Skeletal muscle cell (primary cell): ENCODE measurements at places on chromosomes 4 and X.

DNA sequence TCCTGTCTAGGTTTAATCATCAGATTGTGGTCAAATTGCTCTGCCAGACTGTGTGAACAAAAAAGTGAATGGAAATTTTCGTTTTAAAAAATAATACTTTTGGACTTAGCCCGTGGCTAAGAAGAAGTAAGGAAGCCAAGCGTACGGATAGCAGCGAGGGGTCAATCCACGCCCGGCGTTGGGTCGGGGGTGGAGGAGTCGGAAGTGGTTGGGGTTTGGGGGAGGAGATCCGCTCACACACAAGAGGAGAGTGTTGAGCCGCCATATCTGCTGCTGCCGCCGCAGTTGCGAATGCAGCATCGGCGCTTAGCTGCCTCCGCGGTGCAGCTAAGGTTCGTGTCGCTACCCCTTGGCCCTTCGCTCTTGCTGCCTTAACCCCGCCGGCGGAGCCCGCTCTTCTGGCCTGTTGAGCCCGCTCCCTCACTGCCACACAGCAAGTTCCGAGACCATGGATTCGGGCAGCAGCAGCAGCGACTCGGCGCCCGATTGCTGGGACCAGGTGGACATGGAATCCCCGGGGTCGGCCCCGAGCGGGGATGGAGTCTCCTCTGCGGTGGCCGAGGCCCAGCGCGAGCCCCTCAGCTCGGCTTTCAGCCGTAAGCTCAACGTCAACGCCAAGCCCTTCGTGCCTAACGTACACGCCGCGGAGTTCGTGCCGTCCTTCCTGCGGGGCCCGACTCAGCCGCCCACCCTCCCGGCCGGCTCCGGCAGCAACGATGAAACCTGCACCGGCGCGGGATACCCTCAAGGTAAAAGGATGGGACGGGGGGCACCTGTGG is at the start of gene GSPT2:
Gene GSPT2, plus strand, starts transcription at position 264 of the 779 bp plus-strand sequence. Its CDS starts 185 bp downstream, at position 449.
- DNase-seq: peak; percentile 36

DNA sequence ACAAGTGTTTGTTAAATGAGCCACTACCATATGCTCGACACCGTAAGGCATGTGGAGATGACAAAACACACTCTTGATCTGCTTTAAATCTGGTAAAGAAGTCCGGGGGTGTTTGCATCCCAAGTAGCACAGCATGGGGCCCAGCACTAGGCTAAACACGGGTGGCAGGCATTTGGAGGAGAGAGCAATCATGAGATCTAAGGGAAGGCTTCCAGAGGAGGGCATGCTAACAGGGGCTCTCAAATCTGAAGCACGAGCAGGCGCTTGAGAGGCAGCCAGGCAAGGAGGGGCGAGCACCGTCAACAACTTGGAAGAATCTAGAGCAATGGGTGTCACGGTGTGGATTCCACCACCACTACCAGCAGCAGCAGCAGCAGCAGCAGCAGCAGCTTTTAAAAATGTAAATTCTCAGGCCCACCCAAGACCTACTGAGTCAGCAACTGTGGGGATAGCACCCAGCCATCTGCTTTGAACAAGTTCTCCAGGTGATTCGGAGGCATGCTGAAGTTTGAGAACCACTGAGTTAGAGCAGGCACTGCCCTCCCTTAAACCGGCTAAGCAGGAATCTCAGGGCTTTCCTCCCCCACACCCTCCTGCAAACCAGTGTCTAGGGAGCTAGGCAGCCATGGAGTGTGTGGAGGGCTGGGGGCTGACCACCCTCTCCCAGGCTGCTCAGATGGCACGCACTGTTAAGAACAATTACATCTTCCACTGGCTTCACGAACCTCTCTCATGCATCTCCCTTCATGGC is 70.2 kb upstream of the MAP3K15 start:
- no peak for DNase-seq

DNA sequence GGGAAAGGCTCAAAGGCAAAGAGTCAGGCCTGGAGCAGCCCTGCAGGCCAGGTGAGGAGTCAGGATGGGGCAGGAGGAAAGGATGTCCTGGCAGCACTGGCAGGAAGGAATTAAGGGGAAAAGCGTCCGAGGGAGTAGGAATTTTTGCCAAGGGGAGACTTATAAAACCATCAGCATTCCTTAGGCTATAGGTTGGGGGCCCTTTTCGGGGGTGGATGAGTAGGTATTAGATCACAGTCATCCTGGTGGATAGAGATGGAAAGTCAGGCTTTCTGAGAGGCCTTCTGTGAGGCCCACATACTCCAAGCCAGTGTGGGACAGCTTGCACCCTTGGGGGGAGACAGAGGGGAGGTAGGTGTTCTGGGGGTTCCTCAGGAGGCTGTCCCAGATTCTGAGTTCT is 12.3 kb downstream of the STARD8 start:
- DNase-seq: no peak

DNA sequence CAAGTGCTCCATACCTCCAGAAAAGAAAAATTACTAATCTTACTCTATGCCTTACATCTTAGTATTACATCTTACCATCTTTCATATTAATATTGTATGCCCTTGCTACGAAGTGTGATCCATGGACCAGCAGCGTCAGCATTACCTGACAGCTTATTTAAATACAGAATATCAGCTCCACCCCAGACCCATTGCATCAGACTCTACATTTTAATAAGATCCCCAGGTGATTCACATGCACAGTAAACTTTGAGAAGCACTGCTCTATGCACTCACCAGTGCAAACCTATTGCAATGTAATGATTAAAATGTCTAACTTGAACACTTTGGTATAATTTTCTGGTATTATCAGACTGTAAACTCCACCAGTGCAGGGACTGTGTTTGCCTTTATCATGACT is 14.1 kb upstream of the SH3D19 start:
- no peak for DNase-seq

- peak; percentile 52 for DNase-seq
Measured at GRCh38 chr4:113141901-113142346, 92.5 kb downstream of the ANK2 start.
